Lower leg skin (tissue), 4 donors: ENCODE measurements at places on chromosomes 16 and 17. TPM values are rescaled to one million over a fixed set of nuclear protein-coding genes. Genes with fewer than 3 reads are reported as not detected.

Gene TSNAXIP1
- total RNA-seq = not detected

Gene PEX12
- total RNA-seq = 7.3 TPM

Gene HS3ST2
- total RNA-seq = 2.7 TPM

Gene CHST4
- total RNA-seq = not detected

Gene MYADML2
- not detected for total RNA-seq

Gene CTRL
- not detected for total RNA-seq

Gene C17orf107
- 11.7 TPM for total RNA-seq

Gene ZNF75A
- total RNA-seq = 23.5 TPM
